ENCODE measurements at places on chromosomes 11 and 22. TPM values are rescaled to one million over a fixed set of nuclear protein-coding genes. Genes with fewer than 3 reads are reported as not detected.

- no peak for DNase-seq
Observed at GRCh38 chr11:24134879-24135589, 361.8 kb upstream of the LUZP2 start.

DNA sequence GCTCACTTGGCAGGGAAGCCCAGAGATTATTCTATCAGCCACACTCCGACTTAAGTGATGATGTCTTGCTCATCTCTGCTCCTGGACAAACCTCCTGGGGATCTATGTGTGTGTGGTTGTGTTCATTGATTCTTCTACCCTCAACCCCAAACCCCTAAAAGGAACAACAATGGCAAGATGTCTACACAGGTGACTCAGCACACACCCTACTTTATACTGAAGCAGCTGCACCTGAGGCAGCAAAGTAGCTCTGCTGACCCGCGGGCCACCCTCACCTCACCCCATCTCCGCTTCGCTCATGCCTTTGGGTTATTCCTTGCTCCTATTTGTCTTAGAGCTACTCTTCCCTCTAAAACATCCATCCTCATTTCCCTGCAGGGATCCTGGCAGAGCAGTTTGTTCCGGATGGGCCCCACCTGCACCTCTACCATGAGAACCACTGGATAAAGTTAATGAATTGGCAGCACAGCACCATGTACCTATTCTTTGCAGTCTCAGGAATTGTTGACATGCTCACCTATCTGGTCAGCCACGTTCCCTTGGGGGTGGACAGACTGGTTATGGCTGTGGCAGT, 38.7 kb downstream of the TMEM45B start:
- DNase-seq: no peak

The SELENOM gene
- total RNA-seq: 36.2 TPM

DNA sequence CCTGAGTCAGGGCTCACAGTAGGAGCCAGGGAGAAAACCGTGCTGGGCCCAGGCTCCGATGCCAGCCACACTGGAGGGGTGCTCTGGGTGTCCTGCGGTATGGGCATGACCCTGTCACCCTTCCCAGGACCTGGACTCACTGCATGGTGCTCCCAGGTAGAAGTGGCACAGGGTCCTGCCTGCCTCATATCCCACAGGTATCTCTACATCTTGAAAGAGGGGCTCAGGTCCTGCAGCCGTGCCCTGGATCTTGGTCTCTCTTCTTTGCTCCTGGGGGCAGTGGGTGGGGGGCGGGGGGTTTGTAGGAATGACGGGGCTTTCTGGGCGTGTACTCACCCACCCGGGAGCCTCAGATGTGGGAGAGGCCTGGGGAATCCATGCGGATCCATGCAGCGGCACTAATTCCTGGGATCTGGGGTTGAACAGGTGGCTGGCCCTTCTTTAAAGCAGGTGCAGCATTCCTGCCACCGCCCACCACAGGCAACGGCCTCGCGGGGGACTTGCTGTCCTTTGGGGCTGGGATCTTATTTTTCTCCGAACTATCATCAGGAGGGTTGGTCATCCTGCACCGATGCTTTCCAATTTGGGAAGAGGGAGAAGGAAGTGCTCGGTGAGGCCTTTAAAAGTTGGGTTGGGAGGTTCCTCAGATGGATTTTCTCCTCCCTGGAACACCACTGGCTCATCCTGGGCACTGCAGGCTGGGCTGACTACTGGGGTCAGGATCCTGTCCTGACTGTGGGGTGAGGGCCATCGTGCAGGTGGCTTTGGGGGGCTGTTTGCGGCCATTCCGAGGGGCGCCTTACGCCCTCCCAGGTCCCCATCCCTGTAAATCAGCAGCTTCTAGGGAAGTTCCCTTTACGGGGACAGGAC, 886.4 kb downstream of the BRD1 start:
- no peak for DNase-seq

DNA sequence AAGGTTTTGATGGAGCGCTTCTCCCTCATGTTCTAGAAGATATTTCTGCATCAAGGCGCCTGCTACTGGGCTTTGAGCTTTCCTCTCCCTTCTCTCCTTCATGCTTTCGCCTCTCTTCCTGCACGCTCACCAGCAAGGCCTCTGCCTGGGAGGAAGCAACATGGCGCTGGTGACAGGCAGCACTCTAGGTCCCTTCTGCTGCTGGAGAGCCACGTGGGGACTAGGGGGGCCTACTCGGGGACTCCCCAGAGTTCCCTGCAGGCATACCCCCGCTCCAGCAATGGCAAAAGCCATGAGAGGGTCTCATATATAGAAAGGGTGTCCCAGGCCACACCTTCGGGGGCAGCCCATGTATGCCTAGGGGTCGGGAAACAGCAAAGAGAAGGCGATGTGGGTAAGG, 49.7 kb downstream of the GRIK4 start:
- DNase-seq: no peak

GRCh38 chr11:131888230-131888855, 517.9 kb downstream of the NTM start:
- DNase-seq: no peak

The PTPN5 gene
- total RNA-seq: not detected

DNA sequence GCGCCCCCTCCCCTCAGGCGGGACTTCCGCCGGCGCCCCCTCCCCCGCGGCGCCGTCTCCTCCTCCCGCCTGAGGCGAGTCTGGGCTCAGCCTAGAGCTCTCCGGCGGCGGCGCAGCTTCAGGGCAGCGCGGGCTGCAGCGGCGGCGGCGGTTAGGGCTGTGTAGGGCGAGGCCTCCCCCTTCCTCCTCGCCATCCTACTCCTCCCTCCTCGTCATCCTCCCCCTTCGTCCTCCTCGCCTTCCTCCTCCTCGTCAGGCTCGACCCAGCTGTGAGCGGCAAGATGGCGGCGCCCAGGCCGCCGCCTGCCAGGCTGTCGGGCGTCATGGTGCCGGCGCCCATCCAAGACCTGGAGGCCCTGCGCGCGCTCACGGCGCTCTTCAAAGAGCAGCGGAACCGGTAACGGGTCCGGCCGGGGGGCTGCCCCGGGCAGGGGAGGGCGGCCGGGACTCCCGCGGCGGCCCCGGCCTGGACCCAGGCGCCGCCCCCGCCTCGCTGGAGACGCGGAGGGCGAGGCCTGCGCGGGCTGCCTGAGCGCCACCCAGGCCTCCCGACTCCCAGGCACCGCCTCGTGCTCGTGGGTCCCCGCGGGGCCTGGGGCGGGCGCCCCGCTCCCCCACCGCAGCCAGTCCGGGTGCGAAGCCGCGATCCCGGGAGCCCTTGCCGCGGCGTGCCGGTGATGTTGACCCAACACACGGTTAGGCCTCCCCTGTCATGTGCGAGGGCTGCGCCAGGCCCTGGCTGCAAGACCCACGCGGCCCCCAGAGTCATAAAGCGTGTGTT, at the start of gene ATXN10:
Gene ATXN10 (plus strand): TSS at position 52 of the 781 bp plus-strand sequence. CDS start 230 bp downstream, at position 282.
- peak; percentile 35 for DNase-seq

DNA sequence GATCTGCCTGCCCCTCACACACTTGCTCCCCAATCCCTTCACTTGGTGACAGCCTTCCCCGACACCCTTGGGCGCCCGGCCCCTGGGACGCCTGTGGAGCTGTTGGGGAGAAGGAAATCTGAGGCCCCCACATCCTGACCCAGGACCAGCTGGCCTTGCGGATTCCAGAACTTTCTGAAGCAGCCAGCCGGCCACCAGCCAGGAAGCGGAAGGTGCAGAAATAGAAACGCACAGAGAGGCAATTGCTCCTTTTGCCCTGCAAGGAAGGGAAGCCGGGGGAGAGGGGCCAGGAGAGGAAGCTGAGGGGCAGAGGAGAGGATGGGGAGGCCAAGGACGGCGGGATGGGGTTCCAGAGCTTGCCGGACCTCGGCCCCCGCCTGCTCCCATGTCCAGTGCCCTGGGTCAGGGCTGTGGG, 66.7 kb upstream of the LINC01488 start:
- DNase-seq: no peak

DNA sequence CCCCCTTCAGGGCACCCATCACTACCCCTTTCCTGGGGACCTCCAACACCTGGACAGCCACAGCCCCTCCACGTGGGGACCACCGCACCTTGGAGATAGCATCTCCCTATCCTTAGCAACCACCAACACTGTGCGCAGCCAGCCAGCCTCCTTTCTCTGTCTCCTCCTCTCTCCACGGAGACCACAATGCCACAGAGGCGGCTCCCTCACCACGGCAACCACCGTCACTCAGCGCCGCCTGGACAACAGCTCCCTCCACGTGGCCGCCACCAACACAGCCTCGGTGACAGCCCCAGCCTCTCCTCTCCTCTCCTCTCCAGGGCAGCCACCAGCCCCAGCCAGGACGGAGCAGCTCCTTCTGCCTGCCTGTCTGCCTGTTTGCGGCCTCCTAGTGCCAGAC, 10.5 kb downstream of the ELFN2 start:
- no peak for DNase-seq

DNA sequence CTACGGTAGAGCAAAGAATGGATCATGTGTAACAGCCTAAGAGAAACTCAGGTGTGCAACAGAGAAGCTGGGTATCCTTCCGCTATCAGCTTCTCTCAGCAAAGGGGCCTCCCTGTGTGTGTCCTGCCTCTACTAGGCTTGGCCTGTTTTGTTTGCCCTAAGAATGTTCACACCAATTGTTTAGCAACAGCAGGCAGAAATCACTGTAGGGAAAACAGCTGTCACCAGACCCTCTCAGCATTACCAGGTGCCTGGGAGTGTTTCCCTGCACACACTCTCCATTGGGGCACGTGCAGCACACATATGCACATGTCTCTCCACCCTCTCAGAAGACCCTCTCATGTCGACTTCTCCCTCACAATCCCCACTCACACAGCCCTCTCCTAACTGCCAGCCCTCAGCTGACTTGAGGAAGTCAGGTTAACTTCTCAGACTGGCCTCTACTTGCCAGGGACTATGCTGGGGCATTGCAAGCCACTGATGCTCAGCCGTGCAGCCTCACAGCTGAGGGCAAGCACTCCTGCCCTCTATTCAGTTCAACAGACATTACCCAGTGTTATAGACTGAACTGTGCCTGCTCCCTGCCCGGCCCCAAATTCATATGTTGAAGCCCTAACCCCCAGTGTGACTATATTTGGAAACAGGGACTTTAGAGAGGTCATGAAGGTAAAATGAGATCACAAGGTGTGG, 97.6 kb downstream of the TRIM29 start:
- no peak for DNase-seq

DNA sequence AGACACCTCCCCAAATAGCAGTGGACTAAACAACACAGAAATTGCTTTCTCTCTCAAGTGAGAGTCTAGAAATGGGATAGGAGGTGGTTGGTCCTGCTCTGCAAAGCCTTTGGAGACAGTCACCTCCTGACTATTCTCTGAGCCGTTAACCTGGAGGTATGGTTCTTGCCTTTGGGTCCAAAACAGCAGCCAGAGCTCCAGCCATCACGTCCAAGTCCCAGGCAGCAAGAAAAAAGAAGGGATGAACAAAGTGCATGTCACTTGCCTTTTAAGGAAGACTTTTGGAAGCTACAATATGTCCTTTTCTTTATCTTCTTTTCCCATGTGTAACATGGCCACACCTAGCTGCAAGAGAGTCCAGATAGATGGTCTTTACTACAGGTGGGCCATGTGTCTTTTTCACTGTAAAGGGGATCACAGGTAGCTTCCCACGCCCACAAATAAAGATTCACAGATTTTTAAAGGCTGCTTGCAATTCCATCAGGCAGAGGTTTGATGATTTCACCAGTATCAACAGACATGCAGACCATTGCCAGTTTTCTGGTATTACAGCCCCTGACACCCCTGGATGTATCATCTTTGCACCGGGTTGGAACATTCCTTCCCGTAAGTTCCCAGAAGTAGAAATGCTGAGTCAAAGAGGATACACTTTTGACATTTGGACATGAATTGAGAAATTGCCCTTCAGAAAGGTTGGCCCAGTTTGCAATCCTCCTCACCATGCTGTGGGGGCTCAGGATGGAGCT, 66.0 kb downstream of the MYEOV start:
- no peak for DNase-seq

The MS4A15 gene
- not detected for total RNA-seq

- DNase-seq: no peak
Observed at GRCh38 chr22:27493796-27494195, 307.8 kb downstream of the MN1 start.

- DNase-seq: no peak
Observed at GRCh38 chr22:31241200-31241599, 29.1 kb downstream of the LIMK2 start.

GRCh38 chr11:12189543-12190235, 79.3 kb downstream of the MICAL2 start:
- no peak for DNase-seq

DNA sequence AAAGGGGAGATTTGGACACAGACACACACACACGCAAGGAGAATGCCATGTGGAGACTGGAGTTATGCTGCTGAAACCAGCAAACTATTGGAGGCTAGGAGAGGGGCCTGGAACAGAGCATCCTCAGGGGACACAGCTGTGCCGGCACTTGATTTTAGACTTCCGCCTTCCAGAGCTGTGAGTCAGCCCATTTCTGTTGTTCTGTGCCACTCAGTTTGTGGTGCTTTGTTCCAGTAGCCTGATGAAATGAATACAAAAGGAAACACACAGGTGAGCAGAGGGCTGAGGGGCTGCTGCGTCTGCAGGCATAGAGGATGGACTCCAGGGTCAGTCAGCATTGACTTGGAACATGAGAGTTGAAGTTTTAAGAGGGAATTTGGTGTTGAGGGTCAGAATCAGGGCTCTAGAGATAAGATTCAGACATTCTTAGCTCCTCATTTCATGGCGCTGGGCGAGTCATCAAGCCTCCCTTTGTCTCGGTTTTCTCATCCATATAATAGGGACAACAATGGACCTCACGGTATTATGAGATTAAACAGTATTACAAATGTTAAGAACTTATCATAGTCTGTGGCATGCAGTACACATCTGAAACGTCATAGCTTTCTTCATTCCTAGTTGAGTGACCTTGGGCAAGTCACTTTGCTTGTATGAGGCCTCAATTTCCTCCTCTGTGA, 191.0 kb downstream of the MIAT start:
- no peak for DNase-seq

The PARVA gene
- 7.7 TPM for total RNA-seq

The LIF gene
- 70.9 TPM for total RNA-seq

- no peak for DNase-seq
Observed at GRCh38 chr22:21834869-21835268, 32.6 kb downstream of the MAPK1 start.

The HPX gene
- total RNA-seq: not detected

DNA sequence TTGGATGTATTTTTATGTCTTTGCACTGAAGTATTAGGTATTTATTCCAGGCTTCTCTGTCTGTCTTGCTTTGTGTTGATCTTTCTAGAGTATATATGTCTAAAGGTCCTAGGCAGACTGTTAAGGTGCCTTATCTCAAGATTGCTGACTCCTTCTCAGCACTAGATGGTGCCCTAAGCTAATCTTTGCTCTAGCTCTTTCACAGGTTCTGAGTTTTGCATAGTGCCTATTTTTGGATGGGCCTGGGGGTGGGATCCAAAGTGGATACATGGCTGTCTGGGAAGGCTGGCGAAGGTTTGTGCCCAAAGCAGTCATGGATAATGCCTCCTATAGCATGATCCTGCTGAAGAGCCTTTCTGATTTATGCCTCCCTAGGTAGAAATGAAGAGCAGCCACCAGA, 154.9 kb downstream of the TRPC6 start:
- peak; percentile 36 for DNase-seq

The INPP5J gene
- total RNA-seq: 0.35 TPM

The GAL3ST3 gene
- not detected for total RNA-seq

The TBX1 gene
- total RNA-seq: 2.6 TPM

The CNGA4 gene
- not detected for total RNA-seq

GRCh38 chr22:20091690-20092476, 11.8 kb downstream of the DGCR8 start:
- no peak for DNase-seq

The FERMT3 gene
- 55.8 TPM for total RNA-seq

- DNase-seq: no peak
Observed at GRCh38 chr11:13831696-13832095, 130.8 kb upstream of the SPON1 start.

The SEPTIN5 gene
- total RNA-seq: 17.4 TPM

The SLC22A9 gene
- not detected for total RNA-seq

- DNase-seq: no peak
Observed at GRCh38 chr11:81476345-81476744, 1257.3 kb downstream of the FAM181B start.

Data from NCI-H460 (cell line).